ENCODE measurements at places on chromosomes 7 and 10. TPM values are rescaled to one million over a fixed set of nuclear protein-coding genes. Genes with fewer than 3 reads are reported as not detected.

The TWIST1 gene
- total RNA-seq, result 12.0 TPM

The PTPN20 gene
- 3.7 TPM for total RNA-seq

The KNDC1 gene
- total RNA-seq, result 0.52 TPM

The CDK14 gene
- 25.1 TPM for total RNA-seq

The ANKRD7 gene
- 3.1 TPM for total RNA-seq

The PLXDC2 gene
- total RNA-seq, result 23.0 TPM

The TUBB8 gene
- not detected for total RNA-seq

The SDK1 gene
- total RNA-seq, result 3.7 TPM

The CYP2W1 gene
- not detected for total RNA-seq

The SAMD9L gene
- total RNA-seq, result 4.2 TPM

The LRGUK gene
- 1.6 TPM for total RNA-seq

The UFSP1 gene
- 5.7 TPM for total RNA-seq

The AP4M1 gene
- 20.9 TPM for total RNA-seq

The C10orf67 gene
- under 0.01 TPM for total RNA-seq

The IFIT2 gene
- 6.8 TPM for total RNA-seq

The CPXM2 gene
- total RNA-seq, result 0.52 TPM

The MSMB gene
- total RNA-seq, result not detected

The GPR15LG gene
- total RNA-seq, result not detected

The AASS gene
- total RNA-seq, result 32.4 TPM

The LRIT1 gene
- total RNA-seq, result not detected

The RRP12 gene
- 15.1 TPM for total RNA-seq

The ITPRID1 gene
- 0.52 TPM for total RNA-seq

The AKR1C4 gene
- not detected for total RNA-seq

The TMEM176A gene
- total RNA-seq, result 11.0 TPM

The CACNA2D1 gene
- total RNA-seq, result 116 TPM

The VSTM2A gene
- total RNA-seq, result not detected

The DMBT1 gene
- not detected for total RNA-seq

The AKR1C2 gene
- 4.2 TPM for total RNA-seq

The CPED1 gene
- 14.6 TPM for total RNA-seq

The CYCS gene
- 39.1 TPM for total RNA-seq

The GNG11 gene
- total RNA-seq, result 20.4 TPM

The IFIT1B gene
- total RNA-seq, result 2.1 TPM

The SDHAF3 gene
- 24.5 TPM for total RNA-seq

The NAT16 gene
- not detected for total RNA-seq

The ENO4 gene
- total RNA-seq, result not detected

The OR9A2 gene
- total RNA-seq, result not detected

The NKX1-2 gene
- total RNA-seq, result not detected

The NPTX2 gene
- 3.1 TPM for total RNA-seq

The RTKN2 gene
- total RNA-seq, result 2.1 TPM

The CDK1 gene
- 17.2 TPM for total RNA-seq

The THSD7A gene
- total RNA-seq, result 4.7 TPM

The CEP55 gene
- 4.7 TPM for total RNA-seq

The SCD gene
- total RNA-seq, result 115 TPM

The OPN4 gene
- not detected for total RNA-seq

The TACC2 gene
- total RNA-seq, result 37.6 TPM

The LRRC18 gene
- under 0.01 TPM for total RNA-seq

The LIPN gene
- not detected for total RNA-seq
